ENCODE measurements at places on chromosomes 6 and 20. TPM values are rescaled to one million over a fixed set of nuclear protein-coding genes. Genes with fewer than 3 reads are reported as not detected.

Gene SLC25A27
- polyA plus RNA-seq, result 3.0 TPM

Gene LY6G6F
- polyA plus RNA-seq, result not detected

Gene JPH2
- 13.5 TPM for polyA plus RNA-seq

Gene C6orf15
- not detected for polyA plus RNA-seq

GRCh38 chr6:113488061-113488460, 369.1 kb upstream of the MARCKS start:
- no peak for DNase-seq

DNA sequence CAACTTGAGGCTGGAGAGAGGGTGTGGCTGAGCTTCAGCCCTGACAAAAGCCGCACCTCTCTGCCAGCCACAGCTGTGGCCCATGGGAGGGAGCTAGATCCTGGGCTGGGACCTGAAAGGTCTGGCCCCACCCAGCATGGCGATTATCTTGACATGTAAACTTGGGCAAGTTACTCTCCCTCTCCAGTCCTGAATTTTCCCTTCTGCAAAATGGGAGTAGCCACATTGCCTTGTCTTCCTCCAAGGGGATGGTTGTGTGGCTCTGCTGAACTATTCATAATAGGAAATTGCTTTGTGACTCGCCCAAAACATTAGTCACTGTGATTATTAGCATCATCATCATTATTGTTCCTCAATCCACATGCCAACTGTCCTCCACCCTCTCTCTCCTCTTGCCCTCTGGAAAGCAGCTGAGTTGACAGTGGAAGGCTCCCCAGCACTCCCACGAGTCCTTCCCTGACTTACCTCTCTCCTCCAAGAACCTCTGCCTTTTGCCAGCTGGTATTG, 23.0 kb upstream of the RBPJL start:
- DNase-seq, result no peak

DNA sequence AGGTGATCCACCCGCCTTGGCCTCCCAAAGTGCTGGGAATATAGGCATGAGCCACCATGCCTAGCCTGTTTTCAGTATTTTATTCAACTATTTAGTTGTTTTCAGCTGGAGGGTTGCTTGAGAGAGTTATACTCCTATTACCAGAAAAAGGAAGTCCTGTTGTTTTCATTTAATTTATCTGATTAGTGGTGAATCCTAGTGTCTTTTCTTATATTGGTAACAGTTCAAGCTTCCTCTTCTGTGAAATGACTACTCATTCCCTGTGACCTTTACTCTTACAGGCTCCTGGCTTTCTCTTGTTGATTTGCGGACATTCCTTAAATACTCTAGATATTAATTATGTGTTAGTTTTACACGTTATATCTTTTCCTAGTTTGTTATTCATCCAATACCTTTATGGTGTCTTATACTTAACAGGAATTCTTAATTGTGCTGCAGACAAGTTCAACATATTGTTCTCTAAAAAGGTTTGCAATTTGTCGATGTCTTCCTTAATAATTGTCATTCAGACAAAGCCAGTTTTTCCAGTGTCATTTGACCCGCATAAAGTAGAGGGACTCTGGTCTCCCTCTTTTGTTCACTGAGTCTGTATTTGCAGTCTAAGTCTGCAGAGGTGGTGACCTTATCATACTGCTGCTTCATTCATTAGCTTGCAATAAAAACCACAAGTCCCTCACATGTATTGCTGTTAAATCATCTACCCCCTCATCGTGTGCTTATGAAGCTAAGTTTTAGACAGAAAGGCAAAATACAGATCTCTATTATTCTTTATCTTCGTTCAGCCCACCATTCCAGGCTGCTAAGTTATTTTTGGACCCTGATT, 51.4 kb downstream of the ZBTB9 start:
- DNase-seq, result no peak

DNA sequence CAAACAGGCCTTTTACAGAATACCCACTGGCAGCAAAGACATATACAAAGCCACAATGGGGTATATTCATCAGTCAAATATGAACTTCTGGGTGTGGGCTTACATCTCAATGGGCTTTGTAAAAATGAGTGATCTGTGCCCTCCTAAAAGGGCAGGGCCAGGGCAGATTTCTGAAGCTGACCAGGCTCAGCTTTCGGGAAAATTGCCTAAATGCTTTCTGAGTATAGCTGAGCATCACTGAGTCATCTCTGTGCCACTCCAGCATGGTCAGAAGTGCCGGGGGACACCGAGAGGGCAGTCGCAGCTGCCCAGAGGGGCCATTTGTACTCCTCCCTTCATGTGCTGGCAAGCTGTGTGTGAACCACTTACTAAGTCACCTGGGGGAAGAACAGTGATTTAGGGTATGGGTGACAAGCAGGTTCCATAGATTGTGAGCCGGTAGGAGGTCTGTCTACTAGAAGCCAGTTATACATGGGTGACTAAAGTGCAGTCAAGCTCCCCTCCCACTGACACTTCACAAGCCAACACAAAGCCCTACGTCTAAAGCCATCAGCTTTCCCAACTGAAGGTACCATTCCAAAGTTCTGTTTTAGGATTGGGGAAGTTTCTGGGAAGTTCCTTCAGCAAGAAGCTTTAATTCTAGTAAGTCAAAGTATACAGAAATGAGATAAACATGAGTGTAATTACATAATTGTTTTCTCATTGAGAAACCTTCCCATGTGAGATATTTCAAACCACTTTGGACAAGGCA, 147.6 kb upstream of the TAB2 start:
- no peak for DNase-seq

GRCh38 chr20:50904067-50904570, 27.1 kb downstream of the ADNP start:
- no peak for DNase-seq

DNA sequence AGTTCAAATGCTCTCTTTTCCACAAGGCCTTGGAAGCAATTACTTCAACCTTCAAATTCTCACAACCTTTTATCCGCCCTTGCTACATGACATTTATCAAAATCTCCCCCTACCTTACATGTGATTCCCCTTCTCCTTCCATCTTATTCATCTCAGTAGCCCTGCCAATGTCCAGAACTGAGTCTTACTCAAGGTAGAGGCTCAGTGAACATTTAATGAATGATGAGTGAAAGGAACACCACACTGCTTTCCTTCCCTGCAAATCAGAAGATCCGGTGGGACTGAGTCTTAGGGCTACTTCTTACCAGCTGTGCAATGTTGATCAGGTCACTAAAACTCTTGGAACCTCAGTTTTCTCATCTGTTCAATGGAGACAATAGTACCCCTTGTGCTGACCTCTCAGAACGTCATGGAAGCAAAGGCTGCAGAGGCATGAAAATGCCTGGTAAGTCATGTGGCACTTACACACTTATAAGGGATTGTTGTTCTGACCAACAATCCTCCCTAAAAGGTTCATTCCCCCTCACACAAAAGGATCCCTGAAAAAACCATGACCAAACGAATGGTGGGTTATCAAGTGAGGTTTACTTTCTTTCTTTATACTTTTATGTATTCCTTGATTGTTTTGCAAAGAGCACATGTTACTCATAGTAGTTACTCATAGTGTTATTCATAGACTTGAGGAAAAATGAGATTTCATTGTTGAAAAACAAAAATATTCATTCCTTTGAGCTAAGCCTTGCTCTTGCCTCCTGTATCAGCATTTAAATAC, 6.5 kb downstream of the MDGA1 start:
- DNase-seq, result no peak

DNA sequence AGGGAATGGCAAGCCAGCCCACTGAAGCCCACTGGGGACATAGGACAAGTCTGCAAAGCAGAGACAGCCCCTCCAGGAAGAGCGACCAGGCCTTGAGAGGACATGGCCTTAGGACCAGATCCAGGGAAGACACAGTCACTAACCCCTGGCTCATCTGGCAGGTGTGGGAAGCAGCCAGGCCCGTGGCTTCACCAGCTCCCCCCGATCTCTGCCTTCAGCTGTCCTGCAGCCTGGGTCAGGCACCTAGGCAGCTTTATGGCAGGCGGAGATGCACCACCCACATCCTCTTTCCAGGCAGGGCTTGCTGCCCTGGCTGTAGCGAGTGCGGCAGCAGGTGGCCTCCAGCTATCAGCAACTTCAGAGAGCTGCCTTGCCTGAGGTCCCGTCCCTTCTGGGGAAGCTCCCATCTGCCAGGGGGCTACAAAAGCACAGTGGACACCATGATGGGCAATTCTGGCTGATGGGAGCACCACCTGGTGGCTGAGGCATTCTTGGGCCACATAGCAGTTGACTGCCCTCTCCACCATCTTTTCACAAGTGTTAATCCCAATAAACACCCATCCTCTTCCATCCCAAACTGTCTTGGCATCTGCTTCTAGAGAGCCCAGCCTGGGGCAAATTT, 85.8 kb downstream of the DZANK1 start:
- DNase-seq, result no peak

DNA sequence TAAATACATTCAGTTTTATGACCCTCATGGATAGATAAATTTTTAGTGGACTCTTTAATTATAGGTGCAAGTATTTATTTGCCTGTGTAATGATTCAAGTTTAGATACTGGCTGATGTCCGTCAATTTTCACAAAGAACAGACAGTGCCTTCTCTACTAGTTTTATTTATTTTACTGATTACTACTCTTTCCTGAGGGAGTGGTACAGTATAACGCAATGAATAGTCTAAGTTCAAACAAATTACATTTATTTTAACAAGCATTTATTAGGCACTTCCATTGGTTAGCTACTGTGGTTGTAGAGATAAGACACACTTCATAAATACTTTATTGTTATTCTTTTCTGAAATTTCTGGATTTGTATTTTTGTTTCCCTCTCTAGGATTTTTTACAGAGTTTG, 74.3 kb downstream of the ADGRG6 start:
- DNase-seq, result no peak

DNA sequence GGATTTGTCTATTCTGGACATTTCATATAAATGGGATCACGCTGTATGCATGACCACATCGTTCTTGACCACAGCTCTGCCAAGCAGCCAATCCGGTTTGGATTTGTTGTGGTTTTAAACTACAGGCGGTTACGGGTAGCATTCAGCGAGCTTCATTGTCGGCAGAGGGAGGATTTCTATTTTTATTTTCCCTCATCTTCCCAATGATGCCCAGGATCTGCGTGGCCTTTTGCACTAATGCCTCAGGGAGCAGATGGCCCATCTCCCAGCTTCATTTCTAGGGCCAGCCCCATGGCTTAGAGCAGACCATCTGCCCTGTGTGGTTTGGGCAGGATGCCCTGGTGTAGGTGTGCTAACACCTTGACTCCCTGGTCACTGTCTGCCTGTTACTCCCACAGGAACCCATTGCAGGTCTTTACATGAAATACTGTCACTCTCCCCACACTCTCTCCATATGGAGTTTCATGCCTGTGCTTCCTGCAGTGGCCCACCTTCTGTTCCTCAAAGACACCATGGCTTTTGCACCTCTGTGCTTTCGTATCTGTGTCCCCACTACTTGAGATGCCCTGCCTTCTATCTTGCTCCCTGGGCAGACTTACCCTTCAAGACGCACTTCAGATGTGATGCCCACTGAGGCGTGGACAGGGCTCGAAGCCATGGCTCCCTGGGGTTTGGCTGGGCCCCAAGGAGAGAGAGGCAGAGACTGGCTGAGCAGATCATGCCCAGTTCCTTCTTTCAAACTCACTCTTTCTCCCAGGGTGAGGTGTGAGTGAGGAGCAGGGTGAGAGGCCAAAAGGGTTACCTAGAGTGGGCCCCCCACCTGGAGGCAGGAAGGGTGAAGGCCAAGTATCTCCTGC, 26.0 kb downstream of the SDCBP2 start:
- no peak for DNase-seq

DNA sequence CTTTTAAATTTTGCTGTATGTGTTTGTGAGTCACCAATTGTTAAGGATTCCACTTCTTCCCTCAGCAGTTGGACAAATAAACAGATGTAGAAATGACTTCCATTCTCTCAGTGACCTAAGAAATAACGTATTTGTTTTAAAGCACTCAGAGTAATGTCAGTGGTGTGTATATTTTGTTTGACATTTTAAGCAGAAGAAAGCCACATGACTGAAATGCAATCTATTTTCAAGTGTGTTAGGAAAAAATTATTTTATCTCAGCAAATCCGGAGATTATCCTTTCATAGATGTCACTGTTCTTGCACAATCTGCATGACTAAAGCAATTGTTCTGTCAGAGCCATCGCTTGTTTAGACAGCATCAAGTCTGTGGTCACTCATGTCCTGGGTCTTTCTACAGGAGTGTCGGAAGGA, 77.1 kb downstream of the JAG1 start:
- no peak for DNase-seq

GRCh38 chr6:38387971-38388370, 251.8 kb downstream of the BTBD9 start:
- DNase-seq, result peak; percentile 43

- peak; percentile 30 for DNase-seq
Measured at GRCh38 chr6:167907837-167908681, 81.3 kb downstream of the AFDN start.

GRCh38 chr20:51094221-51094620, 71.3 kb upstream of the KCNG1 start:
- no peak for DNase-seq

All from hepatocyte (in vitro differentiated cells).